ENCODE measurements at places on chromosomes 16 and 17.

DNA sequence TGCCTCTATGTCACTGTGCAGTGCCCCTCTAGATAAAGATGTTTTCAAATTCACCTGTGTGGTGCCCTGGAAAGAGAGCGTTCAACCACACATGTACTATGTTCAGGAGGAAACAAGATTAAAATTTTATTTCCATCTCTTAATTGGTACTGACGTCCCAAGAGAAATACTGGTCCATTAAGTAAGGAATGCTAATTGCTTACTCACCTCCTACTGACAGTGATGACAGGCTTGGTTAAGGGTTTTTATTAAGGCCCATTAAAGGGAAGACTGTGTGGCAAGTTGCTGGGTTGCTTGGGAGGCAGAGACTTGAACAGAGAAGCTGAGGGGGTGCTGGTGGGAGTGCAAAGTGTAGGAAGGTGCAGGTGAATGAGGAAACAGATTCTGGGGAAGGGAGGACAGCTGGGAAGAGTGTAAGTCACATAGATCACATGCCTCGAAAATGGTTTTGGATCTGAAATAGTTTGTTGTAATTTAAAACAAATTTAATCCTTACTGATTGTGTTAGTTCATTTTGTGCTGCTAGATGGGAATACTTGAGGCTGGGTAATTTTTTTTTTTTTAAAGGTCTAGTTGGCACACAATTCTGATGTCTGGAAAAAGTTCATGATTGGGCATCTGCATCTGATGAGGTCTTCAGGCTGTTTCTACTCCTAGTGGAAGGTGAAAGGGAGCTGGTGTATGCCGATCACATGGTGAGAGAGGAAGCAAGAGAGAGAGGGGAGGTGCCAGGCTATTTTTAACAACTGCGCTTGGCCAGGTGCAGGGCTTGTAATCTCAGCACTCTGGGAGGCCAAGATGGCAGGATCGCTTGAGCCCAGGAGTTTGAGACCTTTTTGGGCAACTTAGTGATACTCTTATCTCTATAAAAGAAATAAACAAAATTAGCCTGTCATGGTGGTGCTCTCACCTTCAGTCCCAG lies 140.5 kb downstream of the CACNG3 start:
- DNase-seq, result no peak

- no peak for DNase-seq
Observed at GRCh38 chr17:44022246-44022645, 7.5 kb upstream of the TMEM101 start.

- peak; percentile 69 for DNase-seq
Observed at GRCh38 chr17:39069114-39069756, 82.2 kb downstream of the PLXDC1 start.

DNA sequence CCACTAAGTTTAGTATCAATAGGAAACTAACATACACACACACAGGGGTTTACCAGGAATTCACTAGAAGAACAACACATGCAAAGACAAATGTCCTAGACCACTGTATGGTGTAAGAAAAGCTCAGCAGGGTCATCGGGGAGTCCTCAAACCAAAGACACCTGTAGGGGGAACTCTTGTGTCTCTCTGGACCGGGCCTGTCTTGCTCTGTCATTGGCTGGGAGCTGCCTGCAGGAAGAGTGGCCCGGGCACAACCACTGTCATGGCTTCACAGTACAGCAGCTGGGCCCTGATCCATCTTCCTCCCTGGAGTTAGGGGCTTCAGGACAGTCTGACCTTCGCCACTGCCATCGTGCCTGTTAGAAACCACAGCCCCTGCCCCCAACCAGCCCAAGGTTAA lies 263.6 kb upstream of the DYNLRB2 start:
- DNase-seq, result no peak

DNA sequence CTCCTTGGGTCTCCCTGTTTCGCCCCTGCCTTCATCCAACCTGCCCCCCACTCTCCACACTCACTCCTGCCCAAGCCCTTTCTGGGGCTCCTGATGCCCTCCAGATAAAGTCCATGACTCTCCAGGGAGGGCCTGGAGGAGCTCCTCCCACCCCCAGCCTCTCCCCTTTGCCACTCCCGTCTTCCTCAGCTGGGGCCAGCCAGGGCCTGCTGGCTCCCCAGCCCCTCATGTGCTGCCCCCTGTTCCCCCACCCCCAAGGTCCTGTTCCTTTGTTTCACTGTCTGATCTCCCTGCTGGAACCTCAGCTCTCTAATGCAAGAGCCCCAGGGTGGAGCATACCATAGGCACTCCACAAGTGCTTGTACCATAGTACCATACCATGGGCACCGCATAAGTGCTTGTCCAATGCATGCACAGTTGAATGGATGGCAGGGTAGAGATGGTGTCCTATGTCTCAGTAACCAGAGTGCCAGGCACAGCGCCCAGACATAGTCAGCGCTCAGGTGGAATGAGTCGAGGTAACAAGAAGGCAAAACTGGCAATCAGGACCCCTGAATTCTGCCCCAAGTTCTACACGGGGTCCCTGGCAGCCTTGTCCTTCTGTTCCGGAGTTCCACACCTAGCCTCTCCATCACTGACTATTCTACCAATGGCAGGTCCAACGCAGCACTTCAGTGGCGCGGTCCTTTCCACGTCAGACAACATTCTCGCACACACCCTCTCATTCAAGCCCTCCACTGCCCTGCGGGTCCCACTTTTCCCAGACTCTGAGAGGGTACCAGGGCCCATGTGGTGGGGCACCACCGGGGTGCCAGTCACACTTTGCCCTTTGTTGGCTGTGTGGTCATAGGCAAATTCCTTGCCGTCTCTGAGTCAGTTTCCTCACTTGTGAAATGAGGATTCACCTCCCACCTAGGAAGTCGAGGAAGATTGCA lies 1.4 kb downstream of the PLCD3 start:
- no peak for DNase-seq

GRCh38 chr17:29344201-29344856 lies 45.8 kb upstream of the TAOK1 start:
- no peak for DNase-seq

- no peak for DNase-seq
Observed at GRCh38 chr16:65816556-65816955, 549.9 kb upstream of the CDH5 start.

DNA sequence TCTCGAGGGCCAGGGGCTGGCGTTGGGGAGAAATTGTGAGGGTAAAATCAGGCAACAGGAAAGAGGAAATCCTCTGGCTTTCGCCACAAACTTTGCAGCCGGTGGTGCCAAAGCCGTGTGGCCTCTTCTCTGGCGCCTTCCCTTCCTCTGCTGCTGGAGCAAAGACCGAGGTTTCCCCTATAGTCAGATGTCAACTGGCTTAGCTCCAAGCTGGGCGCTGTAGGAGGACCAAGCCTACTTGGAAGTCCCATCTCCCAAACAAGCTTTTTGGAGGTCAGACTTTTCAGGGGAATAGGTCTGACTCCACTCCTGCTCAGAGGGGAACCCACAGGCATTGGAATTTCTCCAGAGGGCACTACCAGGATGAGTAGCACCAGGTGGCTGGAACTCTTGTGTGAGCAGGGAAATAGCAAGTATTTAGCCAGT lies 5.0 kb downstream of the IGFBP4 start:
- DNase-seq, result no peak

DNA sequence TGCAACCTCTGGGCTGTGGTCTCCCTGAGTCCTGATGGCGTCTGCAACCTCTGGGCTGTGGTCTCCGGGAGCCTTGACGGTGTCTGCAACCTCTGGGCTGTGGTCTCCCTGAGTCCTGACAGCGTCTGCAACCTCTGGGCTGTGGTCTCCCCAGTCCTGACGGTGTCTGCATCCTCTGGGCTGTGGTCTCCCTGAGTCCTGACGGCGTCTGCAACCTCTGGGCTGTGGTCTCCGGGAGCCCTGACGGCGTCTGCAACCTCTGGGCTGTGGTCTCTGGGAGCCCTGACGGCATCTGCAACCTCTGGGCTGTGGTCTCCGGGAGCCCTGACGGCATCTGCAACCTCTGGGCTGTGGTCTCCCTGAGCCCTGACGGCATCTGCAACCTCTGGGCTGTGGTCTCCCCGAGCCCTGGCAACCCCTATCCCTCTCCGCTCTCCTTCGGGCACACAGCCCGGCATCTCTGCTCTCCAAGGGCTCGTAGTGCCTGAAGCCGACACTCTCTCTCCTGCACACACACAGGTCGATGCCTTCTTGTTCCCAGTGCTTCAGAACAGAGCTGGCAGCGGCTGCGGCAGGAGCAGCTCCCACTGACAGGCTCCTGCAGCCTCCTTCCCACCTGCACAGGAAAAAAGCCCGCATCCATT lies 45.6 kb downstream of the METRNL start:
- peak; percentile 31 for DNase-seq

DNA sequence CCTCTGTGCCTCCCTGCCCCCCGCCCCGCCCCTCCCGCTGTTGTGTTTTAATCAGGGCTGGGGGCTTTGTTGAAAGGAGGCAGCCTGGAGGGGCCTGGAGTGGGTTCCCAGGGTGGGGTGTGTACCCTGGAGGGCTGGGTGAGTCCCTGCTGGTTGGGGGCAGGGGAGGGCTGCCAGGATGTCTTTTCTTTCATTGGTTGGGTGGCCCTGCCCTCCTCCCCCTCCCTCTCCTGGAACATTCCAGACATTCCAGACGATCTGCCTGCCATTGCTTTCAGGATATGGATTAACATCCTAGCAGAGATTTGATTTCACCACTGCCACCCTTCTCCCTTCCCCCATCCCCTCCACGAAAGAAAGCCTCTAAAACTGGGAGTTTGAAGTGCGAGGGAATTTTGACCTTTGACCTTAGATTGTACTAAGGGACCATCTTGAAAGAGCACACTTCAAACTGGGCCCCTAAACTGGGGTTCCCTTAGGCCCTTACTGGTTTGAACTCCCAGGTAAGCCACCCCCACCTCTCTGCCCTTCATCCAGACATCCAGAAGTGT lies 25.3 kb downstream of the IGF2BP1 start:
- no peak for DNase-seq

GRCh38 chr17:3693141-3693540 lies 2.8 kb downstream of the P2RX5 start:
- no peak for DNase-seq

DNA sequence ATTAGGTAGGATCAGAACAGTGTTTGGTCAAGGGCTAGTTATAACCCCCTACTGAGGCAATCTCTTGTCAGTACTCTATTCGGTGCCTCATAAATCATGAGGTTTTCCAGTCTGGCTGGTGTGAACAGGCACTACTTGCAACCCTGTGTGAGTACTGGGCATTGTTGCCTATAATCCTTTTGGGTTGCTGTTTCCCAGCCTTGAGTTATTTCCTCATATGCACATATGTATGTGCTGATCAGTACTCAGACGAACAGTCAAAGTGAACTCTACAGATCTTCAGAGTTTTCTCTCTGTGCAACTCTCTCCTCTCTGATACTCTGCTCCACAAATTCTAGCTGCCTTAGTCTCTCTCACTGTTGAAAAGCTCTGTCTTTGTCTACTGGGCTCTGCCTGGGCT lies 164.3 kb downstream of the CDK5R1 start:
- DNase-seq, result no peak

- DNase-seq, result no peak
Observed at GRCh38 chr17:20276421-20276820, 190.9 kb downstream of the LGALS9B start.

GRCh38 chr16:30736995-30737793 lies 11.0 kb upstream of the PHKG2 start:
- no peak for DNase-seq

- peak; percentile 33 for DNase-seq
Observed at GRCh38 chr17:4509401-4509800, 10.7 kb downstream of the SPNS2 start.

DNA sequence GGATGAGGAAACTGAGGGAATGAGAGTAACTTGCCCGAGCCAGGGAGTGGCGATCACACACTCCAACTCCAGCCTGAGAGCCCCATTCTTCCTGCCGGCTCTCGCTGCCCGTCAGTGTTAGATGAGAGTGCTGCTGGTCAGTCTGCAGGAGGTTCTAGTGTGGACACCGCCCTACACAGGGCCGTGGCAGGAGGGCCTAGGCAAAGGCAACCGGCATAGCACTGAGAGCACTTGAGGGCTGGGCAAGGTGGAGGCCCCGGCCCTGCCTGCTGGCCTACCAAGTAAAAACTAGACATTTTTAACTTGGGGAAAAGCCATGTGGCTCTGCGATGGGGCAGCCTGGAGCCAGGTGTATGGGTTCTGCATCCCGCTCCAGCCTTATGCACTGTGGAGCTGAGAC lies 354.8 kb downstream of the SEC14L1 start:
- no peak for DNase-seq

GRCh38 chr16:17271687-17272086 lies 199.1 kb downstream of the XYLT1 start:
- DNase-seq, result no peak

DNA sequence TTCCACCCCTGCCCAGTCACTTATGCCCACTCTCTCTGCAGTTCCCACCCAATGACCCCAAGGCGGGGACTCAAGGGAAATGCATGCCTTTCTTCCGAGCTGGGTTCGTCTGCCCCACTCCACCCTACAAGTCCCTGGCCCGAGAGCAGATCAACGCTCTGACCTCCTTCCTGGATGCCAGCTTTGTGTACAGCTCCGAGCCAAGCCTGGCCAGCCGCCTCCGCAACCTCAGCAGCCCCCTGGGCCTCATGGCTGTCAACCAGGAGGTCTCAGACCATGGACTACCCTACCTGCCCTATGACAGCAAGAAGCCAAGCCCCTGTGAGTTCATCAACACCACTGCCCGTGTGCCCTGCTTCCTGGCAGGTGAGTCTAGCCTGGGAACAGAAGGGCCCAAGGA lies 13.8 kb downstream of the LPO start:
- DNase-seq, result no peak

DNA sequence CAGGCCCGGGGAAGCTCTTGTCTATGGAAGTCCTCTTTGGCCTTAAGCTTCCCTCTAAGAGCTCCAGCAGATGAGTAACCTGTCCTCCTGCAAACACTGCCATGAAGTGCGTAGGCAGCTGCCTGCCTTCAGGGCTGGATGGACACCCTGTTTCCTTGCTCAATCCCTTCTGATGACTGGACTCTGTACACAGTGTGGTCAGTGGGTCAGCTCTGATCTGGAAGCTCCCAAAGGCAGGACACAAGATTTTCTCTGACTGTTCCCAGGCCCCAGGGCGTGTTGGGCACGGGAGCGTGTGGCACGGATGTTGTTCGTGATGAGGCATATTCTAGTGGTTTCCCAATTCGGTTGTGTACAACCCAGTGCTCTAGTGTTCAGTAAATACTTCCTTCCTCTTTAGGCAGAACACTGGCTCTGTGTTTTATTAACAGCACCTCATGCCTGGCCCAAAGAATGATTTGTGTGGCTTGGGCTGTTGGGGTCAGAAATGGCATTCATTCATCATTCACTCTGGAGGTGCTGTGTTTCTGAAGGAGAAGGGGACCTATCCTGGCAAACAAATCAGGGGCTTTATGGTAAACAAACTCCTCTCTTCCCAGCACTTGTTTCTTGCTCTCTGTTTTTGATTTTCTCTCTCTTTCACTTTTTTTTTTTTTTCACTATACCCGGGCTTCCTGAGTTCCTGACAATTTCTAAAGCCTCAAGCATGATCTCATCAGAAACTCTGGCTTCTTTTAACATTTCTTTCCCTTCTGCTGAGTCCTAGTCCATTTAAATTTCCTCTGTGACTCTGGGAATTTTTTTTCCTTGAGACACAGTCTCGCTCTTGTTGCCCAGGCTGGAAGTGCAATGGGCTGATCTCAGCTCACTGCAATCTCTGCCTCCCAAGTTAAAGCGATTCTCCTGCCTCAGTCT lies 12.0 kb upstream of the RNF157 start:
- peak; percentile 55 for DNase-seq

- DNase-seq, result no peak
Observed at GRCh38 chr17:73297934-73298861, 13.6 kb downstream of the CDC42EP4 start.

- no peak for DNase-seq
Observed at GRCh38 chr16:68866933-68867332, 23.6 kb downstream of the TANGO6 start.

GRCh38 chr16:66979011-66979717 lies 9.2 kb upstream of the CES4A start:
- DNase-seq, result no peak

- DNase-seq, result no peak
Observed at GRCh38 chr16:81484908-81485624, 40.5 kb downstream of the CMIP start.

- no peak for DNase-seq
Observed at GRCh38 chr17:70076831-70077230, 1.8 kb downstream of the KCNJ16 start.
